Upper lobe of left lung (tissue), 6 donors: ENCODE measurements at places on chromosomes 1 and 21.

GRCh38 chr1:2882966-2883696 is 81.6 kb upstream of the TTC34 start:
- DNase-seq: peak; percentile 70

GRCh38 chr1:19955534-19956170 is 23.8 kb downstream of the PLA2G2A start:
- no peak for DNase-seq

GRCh38 chr1:227378871-227379554 is 60.7 kb upstream of the CDC42BPA start:
- no peak for DNase-seq

- DNase-seq: no peak
These were observed 57.3 kb downstream of the ZNF644 start for GRCh38 chr1:90964444-90965035.

DNA sequence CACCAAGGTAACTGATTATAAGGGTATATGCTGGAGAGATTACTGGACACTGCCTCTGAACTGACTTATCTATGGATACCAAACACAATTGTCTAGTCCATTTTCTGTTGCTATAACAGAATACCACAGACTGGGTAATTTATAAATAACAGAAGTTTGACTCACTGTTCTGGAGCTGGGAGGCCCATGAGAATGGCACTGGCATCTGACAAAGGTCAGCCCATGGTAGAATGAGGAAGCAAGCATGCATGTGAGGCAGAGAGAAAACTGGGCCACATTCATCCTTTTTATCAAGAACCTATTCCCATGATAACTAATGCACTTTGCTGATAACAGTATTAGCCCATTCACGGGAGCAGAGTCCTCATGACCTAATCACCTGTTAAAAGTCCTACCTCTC is 37.4 kb downstream of the FCER1A start:
- no peak for DNase-seq

DNA sequence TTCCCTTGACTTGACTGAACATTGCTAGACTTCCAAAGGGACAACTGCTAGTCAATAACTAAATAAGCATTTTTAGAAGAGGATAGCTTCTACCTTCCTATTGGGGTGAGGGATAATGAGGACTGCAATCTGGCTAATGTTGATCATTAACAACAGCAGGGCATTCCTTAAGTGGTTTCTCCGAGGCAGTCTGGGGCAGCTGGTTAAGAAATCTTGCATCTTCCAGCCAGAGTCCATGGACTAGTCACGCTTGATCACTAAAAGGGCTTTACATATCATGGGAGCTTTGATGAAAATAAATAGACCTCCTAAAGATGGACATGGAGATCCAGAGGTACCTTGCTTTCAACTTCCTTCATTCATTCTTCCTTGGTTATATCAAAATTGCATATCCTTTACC is 329.4 kb upstream of the ESRRG start:
- no peak for DNase-seq

- DNase-seq: peak; percentile 81
These were observed 17.2 kb downstream of the CASZ1 start for GRCh38 chr1:10779201-10779600.

DNA sequence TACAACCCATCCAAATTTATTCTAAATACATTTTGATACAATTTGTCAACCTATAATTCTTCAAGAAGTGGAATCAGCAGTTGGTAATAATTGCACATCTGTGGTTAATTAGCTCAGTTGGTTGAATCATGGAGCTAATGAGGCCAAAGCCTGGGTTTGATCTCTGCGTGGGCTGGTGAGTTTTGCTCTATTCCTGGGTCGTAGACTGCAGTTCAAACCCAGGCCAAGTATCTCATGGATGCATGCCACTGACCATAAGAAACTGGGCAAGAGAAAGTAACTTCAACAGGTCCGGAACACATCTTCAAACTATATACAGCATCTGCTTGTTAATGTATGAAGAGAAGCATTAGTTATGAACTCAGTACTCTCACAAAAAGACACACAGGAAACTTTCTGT is 779.7 kb downstream of the USP25 start:
- DNase-seq: no peak

GRCh38 chr1:25952841-25953401 is 44.9 kb downstream of the PAFAH2 start:
- peak; percentile 36 for DNase-seq

- no peak for DNase-seq
These were observed 50.2 kb upstream of the DISP3 start for GRCh38 chr1:11428789-11429188.
